Renal cortex interstitium (tissue), 15 donors: ENCODE measurements at places on chromosomes 2 and 18.

DNA sequence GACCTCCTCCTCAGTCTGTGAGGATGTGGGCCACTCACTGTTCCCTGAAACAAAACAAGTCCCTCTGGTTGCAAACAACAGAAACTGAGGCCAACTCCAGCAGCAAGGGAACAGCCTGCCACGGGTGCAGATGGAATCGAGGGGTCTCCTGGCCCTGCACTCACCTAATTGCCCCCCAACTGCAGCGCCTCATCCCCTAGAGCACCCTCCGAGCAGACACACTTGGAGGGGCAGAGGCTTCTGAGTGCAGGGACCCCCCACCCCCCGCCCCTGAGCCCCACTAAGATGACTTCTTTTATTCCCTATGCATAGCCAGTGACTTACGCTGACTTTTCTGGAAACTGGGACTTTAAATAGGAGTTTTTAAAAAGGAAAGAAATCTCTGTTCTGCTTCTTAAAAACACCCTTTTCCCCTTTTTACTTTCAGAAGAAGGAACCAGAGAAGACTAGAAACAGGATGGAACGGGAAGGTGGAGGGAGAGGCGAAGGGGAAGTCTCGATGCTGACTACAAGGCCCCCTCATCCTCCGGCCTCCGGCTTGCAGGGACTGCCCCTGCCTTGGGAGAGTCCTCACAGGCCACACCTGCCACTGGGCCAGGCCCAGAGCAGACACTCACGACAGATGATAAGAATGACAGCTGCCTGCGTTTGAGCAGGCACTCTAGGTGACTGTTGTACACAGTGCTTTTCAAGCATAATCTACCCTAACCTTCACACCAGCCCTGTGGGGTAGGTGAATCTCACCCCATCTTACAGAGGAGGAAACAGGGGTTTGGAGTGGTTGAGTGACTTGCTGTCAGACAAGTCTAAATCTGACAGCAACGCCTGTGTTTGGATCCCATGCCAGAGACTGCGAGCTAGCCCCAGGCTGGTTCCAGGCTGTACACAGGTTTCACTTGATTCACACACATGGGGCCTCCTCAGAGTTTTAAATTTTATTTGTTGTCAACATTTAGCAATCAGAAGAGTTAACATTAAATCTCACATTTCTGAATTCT is 28.2 kb upstream of the BIN1 start:
- no peak for DNase-seq

- no peak for DNase-seq
These were observed 25.8 kb downstream of the TCF23 start for GRCh38 chr2:27174638-27175037.

GRCh38 chr2:212745359-212745758 is 206.8 kb upstream of the ERBB4 start:
- no peak for DNase-seq

- DNase-seq: peak; percentile 38
These were observed 59.0 kb upstream of the SALL3 start for GRCh38 chr18:78920456-78921138.

- no peak for DNase-seq
These were observed 278.7 kb downstream of the GULP1 start for GRCh38 chr2:188570370-188570769.

DNA sequence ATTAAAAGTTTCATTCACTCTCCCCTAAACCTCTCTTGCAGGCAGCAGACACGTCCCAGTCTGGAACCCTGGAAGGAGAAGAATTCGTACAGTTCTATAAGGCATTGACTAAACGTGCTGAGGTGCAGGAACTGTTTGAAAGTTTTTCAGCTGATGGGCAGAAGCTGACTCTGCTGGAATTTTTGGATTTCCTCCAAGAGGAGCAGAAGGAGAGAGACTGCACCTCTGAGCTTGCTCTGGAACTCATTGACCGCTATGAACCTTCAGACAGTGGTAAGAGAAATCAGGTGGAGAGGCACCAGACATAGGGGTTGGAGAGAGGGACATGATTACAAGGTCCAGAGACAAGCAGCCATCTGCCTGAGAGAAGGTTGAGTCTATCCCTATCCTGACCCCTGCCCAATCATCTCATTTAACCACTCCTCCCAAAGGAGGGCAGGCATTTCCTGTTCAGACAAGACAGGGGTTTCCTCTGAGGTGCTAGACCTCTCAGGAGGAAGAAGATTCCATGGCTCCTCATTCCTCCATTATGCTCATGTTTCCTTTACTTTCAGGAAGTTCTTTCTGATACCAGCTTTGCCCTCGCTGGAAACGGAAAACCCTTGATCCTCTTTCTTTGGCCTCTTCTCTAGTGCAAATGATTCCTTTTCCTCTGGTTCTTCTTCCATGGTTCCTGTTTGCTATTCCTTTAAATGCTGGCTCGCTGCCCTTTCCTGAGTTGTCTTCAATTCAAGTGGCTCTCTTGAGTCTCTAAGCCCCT is 15.1 kb downstream of the PLCD4 start:
- DNase-seq: no peak

DNA sequence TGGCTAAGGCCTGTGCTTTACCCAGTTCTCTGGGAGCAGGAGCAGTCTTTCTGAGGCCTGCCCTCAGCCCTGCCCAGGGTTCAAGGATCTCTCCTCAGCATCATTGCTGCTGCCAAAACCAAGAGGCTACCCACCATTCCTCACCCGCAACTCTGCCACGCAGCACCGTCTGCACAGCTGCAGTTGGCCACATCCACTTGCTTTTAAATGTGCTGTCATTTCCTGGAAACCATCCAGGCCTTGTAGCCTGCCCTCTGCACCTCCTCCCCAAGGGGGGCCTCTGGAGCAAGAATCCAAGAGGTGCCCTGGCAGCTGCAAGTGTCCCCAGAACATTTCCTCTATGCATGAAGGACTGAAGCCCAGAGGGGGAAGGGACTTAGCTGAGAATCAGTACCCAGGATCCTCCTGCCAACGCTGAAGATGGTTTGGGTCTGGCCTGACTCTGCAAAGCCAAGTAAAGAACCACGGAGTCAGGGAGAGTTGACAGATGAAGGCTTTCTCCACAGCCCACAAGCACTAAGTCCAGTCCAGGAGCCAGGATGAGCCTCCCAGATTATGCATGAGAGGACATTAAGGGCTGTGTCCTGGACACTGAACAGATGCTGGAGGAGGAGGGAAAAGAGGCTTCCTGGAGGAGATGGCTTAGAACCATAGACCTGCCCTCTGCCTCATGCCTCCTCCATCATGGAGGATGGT is 14.9 kb downstream of the EMX1 start:
- DNase-seq: no peak

GRCh38 chr18:25420077-25420825 is 68.3 kb upstream of the ZNF521 start:
- peak; percentile 9 for DNase-seq

GRCh38 chr18:9874728-9875127 is 11.0 kb upstream of the TXNDC2 start:
- DNase-seq: no peak

DNA sequence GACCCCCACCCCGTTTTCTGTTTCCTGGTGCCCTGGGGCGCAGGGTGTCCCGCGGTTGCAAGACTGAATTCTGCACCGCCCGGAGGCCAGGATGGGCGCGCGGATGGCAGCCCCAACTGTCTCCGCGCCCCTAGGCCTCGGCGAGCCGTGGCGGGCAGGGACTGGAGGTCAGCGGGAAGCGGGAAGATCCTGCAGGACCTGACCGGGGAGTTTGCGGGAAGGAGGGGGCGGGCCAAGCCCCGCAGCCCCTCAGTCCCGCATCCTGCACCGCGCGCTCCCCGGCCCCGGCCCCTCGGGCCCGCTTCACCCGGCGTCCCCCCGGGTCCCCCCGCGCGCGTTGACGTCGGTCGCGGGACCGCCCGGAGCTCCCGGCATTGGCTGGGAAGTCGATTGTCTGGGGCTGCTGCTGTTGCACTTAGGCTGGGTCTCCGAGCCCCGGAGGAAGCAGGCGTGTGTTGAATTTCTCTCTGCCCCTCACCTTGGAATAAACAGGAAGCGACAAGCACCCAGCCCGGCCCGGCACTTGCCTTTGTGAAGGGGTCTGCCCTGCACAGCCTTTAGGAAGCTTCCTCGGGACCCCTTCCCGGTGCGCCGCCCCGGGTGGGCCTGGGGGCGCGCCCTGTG is at the start of gene LDLRAD4:
Gene LDLRAD4, plus strand, starts transcription at position 393 of the 624 bp plus-strand sequence.
- DNase-seq: no peak

- no peak for DNase-seq
These were observed 359.2 kb downstream of the GALR1 start for GRCh38 chr18:77608807-77609206.

DNA sequence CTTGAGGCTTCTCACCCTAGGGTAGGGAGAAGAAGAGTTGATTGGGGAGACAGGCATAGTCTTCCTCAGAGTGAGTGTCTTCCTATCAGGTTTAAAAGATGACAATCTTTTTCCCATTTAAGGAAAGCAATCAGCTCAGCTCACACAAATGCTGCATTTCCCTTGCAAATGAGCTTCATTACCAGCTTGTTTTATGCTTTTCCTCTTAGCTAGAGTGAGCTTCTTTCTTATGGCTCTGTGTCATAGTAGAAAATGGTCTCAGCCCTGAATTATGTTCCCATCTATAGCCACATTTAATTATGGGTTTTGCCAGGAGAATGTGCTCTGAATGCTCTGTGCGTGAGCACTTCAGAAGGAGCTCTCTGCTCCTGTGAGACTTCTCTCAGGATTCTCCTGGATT is 112.8 kb upstream of the NCK2 start:
- DNase-seq: no peak

GRCh38 chr2:111982822-111983221 is 72.2 kb upstream of the TMEM87B start:
- no peak for DNase-seq

- no peak for DNase-seq
These were observed 57.1 kb downstream of the ZFP36L2 start for GRCh38 chr2:43169099-43169945.

GRCh38 chr2:181324912-181325311 is 132.3 kb upstream of the ITGA4 start:
- DNase-seq: no peak

- DNase-seq: no peak
These were observed 96.1 kb upstream of the CAPN13 start for GRCh38 chr2:30903326-30903725.

GRCh38 chr2:127023504-127023903 is 83.5 kb downstream of the BIN1 start:
- DNase-seq: no peak

DNA sequence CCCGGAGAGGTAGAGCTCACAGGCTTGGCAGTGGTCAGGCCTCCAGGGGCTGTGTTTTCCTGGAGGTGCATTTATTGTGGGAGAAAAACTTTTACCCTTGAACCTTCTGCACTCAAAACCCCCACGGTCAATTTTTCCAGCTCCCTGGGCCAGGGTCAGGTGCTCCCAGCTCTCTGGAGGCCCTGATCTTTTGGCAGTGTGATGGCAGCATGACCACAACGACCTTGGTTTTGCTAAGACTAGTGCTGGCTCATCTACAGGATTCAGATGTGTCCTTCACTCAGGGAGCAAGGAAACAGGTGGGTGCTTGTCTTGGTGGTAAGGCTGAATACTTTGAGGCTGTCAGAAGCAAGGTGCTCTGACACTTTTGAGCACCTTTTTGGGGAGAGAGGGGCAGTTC is 92.3 kb downstream of the CCDC93 start:
- DNase-seq: no peak

DNA sequence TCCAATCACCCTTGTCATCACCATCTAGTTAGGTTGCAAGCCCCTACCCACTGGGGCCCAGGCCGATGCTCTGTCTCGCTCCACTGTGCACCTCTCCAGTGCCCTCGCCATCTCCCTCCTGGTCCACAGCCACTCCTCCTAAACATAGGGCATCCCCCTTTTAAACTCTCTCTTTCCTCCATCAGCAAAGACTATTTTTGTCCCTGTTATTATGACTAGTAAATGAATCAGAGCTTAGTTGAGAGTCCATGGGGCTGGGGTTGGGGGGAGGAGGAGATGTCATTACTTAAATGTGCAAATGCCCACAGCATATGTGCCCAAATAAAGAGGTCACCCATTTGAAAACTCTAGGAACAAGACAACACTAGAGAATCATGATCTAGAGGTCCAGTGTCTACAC is 167.4 kb downstream of the TRABD2A start:
- no peak for DNase-seq

DNA sequence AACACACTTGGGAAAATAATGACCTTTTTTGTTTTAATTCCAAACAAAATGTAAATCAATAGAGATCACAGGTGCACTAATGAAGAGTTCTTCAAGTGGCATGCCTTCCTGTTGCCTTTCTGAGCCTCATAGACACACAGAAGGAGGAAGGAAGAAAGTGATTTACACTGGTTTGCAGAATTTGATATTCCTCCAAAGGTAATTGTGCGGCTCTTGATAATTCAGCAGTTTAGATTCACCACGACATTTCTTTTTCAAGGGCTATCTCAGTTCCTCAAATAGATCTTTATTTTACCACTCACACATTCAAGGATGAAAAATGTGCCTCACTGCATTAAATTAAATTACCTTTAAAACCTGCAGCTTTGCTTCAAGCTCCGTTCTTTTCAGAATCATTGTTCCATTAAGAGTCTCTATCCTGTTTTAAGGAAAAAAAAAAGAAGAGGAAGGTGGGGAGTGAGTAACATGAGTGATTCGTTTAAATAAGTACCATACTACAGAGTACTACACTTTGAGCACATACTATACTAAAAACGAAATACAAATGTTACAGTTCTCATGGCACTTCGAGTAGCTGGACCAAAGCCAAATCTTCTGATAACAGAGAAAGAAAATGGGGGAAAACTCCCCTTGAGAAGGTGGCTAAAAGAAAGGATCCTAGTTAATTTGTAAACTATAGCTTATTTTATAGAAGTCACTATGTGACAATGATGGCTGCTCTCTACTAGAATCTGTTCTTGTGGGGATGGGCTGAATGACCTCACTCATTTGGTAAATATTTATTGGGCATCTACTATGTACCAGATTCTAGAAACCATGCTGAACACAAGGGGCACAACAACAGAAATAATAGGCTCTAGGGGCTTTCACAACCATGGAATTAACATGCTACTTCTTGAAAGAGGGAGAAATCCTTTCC is 16.6 kb downstream of the CYTIP start:
- no peak for DNase-seq

GRCh38 chr2:129761569-129762021 is 217.9 kb upstream of the RAB6C start:
- no peak for DNase-seq
